WTC11 (cell line): ENCODE measurements at places on chromosomes 1 and 21.

DNA sequence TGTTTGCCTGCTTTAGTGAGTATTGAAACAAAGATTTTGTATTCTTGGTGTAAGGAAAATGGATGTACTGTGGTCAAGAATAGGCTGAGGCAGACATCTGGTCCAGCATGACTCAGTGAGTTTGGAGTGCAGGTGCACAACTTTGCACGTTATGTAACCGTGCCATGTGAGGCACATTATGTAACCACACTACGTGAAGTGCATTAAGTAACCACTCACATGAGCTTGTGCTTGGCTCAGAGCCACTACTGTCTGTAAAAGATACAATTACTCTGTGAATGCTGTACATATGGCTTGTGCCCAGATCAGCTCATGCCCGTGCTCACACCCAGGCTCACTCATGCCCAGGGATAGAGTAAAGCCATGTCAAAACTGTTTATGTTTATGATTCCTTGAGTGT, 216.8 kb downstream of the CTH start:
- DNase-seq: no peak

GRCh38 chr1:79079770-79080169, 73.2 kb upstream of the ADGRL4 start:
- peak; percentile 15 for DNase-seq

DNA sequence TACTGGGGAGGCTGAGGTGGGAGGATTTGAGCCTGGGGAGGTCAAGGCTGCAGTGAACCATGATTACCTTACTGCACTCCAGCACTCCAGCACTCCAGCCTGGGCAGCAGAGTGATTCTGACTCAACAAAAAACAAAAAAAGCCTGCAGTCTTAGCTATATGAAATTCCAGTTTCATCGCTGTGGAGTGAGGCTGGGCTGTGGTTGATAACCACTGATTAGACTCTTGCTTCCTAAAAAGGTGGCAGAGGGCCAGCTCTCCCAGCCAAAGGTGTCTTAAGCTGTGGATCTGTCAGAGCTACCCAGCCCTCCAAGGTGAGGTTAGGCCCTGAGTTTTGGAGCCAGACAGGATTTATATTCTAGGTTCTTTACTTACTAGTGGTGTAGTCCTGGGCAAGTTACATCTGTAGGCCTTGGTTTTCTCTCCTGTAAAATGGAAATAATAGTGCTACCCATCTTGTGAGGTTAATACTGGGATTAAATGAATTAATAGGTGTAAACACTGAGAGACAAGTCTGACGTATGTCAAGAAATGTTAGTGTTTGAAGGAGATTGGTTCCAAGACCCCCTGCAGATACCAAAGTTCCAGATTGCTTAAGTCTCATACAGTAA, 35.9 kb downstream of the TMCC2 start:
- DNase-seq: no peak

GRCh38 chr1:96520579-96520947, 201.0 kb upstream of the PTBP2 start:
- DNase-seq: no peak

DNA sequence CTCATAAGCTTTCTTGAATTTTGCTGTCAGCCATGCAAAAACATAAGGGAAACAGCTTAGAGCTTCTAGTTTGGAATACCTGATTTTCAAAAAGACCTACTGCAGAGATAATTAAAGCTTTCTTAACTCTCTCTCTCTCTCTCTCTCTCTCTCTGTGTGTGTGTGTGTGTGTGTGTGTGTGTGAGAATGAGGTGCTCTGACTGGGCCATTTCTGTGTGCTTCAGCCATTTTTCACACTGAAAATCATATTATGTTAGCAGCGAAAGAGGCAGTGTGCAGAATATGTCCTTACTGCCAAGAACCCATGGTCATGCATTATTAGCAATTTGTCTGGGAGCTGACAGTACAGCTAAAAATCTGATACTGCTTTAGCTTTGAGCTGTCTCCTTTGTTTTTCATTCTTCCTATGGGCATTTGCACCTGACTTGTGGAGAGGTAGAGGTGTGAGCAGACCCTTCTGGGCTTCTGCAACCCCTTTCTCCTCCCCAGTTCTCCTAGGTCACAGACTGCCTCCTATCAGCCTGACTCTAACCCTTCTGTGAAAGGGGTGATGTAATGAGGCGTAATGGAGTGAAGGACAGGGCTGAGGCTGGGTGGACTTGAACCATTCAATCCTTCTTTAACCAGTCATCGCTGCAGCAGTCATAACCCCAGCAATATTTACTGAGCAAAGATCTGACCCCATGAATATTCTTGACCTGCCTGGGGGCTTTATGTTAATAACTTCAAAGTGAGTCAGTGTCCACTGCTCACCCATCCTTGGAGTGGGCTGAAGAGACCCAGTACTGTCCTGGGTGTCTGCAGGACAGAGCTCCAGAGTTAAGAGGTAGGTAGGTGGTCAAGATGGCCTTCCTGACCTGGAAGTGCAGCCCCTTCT, 61.2 kb downstream of the SYT6 start:
- no peak for DNase-seq

- no peak for DNase-seq
These were observed 39.7 kb downstream of the ANKRD13C start for GRCh38 chr1:70314706-70315304.

GRCh38 chr21:34936371-34936789, 112.7 kb downstream of the RUNX1 start:
- DNase-seq: no peak

GRCh38 chr1:47438165-47439016, 547 bp downstream of the FOXD2 start:
- no peak for DNase-seq

GRCh38 chr1:110477967-110478640, 27.2 kb downstream of the PROK1 start:
- no peak for DNase-seq

DNA sequence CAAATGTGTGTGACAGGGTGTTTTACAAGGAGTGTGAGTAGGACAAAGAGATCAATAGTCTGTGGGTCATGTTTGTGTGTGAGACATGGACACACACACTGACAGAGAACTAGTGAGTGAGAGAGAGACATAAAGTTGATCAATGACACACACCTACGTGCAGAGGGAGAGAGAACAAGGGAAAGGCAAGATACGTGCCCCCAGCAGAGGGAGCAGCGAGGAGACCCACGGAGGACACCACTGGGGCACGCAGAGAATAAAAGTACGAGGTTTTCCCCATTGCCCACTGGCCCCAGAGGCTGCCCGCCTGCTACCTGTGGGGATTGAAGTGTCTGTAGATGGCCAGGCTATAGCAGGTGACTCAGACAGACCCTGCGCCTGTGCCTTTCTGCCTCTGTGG, 130.2 kb upstream of the CSF3R start:
- DNase-seq: peak; percentile 37

DNA sequence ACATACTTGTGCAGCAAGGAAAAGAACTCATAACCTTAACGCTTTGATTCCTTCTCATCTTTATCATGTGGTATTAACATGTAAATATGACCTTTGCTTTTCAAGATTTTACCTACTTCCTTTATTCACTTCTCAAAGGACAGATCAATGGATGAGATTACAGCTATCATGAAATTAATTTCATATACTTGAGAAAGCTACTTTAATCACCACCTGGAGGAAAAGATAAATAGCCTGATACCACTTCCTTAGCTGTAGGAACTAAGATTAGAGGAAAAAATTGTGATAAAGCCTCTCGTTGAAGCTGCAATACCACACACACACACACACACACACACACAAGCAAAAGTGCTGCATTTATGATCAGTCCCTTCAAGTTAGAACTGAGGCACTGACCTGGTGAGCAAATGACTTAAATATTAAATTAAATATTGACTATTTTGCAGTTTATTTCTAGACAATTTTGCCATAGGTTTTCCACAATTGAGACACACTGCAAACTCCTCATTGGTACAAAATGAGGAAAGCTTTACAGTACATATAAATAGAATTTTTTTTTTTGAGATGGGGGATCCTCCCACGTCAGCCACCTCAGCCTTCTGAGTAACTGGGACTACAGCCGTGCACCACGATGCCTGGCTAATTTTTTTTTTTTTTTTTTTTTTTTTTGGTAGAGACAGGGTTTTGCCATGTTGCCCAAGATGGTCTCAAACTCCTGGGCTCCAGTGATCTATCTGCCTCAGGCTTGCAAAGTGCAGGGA, 27.2 kb upstream of the DMRTB1 start:
- no peak for DNase-seq

GRCh38 chr1:22315315-22316078, 136.2 kb upstream of the ZBTB40 start:
- no peak for DNase-seq

- no peak for DNase-seq
These were observed 7.3 kb downstream of the SLC1A7 start for GRCh38 chr1:53134961-53135734.

- DNase-seq: no peak
These were observed 167.1 kb downstream of the DHRS3 start for GRCh38 chr1:12450756-12451559.

- DNase-seq: no peak
These were observed 52.9 kb upstream of the DIPK1A start for GRCh38 chr1:93014168-93014567.

GRCh38 chr1:81547912-81548303, 252.8 kb upstream of the ADGRL2 start:
- DNase-seq: no peak

- no peak for DNase-seq
These were observed 6.7 kb downstream of the ZNF496 start for GRCh38 chr1:247324923-247325322.

GRCh38 chr21:14457762-14458161, 74.8 kb upstream of the HSPA13 start:
- DNase-seq: no peak

GRCh38 chr1:92808381-92808780, 23.5 kb upstream of the RPL5 start:
- no peak for DNase-seq

DNA sequence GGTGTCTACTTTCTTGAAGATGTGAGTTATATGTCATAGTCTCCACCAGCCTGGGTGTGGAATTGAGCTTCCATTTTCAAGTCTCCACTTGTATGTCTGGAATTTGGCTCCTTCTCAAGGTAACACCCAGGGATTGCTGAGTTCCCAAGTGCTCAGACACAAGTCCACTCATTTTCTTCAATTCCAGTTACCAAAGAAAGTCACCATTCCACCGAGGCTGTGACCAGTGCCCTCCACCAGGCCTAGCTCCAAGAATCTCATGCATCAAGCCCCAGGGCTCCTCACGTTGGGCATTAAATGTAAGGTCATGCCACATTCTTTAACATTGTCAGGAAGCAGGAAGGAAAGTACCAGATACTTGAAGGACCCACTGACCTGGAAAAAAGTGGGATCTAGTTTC, 2.4 kb upstream of the RAB4A start:
- DNase-seq: no peak

DNA sequence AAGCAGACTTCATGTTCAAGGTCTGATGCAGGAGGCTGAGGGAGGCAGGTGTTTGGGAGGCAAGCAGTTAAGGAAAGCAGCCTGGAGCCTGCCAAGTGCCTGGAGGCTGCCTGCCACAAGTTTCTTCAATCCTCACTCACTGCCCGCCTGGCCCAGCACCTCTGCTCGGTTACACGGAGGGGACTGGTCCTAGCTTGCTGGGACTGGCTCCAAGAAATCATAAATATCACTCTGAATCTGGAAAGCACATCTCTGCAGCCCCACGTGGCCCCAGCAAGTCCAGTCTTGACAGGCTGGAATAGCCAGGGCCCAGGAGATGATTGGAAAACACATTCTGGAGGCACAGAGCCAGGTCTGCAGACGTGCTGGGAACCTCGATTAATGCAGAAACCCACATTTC, 83.9 kb downstream of the BCAR3 start:
- DNase-seq: no peak

DNA sequence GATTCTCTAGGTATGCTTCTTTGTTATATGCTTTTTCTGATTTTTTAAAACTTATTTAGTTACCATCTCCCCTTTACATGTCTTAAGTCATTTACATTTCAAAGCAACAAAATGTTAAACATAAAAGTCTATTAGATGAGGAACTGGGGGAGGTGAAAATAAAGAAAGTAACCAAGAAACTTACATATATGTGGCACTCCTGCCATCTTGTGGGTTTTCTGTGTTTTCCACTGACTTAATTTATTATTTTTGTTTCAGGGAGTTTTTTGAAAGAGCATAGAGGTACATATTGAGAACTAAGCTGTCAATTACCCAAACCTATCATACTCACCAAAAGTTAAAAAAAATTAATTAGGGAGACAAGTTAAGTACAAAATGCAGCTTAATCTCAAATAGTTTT, 1531.1 kb downstream of the MRPL39 start:
- no peak for DNase-seq

GRCh38 chr1:157376681-157377080, 175.6 kb downstream of the FCRL5 start:
- no peak for DNase-seq

GRCh38 chr1:156251527-156251926, 3.7 kb upstream of the PAQR6 start:
- DNase-seq: no peak

DNA sequence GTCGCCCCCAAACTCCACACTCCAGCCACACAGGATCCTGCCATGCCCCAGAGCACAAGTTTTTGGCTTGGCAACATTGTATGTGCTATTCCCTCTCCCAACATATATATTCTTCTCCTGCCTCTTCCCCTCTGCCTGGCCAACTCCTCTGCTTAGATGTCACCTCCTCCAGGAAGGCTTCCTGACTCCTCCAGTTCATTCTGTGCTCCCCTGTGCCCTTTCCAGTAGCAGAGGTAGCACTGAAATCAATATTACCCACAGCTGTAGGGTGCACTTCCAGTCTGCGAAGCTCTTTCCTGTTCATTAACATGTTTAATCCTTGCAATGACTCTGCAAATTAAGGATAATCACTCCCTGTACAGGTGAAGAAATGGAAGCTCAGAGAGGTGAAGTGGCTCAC, 21.2 kb downstream of the ALDH4A1 start:
- no peak for DNase-seq

- DNase-seq: no peak
These were observed 3.3 kb upstream of the TOMM20 start for GRCh38 chr1:235131961-235132360.

GRCh38 chr1:170908942-170909341, 26.4 kb upstream of the MROH9 start:
- no peak for DNase-seq

GRCh38 chr1:10456661-10457060, 6.8 kb downstream of the CORT start:
- no peak for DNase-seq

DNA sequence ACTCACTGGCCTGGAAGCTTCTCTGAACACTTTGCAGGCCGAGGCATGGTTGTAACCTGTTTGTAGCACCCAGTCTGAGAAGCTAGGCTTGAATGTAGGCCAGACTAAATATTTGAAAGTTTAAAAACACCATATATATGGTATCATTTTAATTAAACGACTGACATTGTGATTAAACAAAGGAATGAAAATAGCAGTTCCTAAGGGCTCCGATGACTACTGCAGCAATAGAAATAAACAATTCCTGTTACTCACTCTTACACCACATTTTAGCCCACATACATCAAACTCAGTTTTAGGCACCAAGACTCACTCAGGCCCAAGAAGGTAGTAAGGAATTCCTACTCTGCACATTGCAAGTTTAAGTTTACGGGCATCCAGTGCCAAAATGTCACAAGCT, 281.2 kb downstream of the AKT3 start:
- DNase-seq: no peak

DNA sequence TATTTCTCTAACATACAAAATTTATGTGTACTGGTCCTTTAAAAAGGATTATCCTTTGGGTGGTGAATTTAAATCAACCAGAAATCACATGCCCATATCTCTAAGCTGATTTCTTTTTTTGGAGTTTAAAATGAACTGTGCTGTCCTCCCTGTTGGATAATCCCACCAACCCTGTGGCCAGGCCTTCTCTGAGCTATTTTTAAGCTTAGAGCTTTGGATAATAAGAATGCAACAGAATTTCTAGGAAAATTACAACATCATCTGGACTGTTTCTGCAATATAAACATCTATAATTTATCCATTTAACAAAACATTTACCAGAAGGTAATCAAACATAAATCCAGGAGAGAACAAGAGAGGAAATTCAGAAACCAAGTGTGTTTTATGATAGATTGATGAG, 88.3 kb downstream of the LRRC40 start:
- no peak for DNase-seq
